CD4-positive, alpha-beta T cell treated with Interleukin-21 for 1 hour (primary cell): ENCODE measurements at places on chromosomes 1 and 21.

GRCh38 chr1:111967886-111968285, 21.6 kb downstream of the KCND3 start:
- DNase-seq: no peak

GRCh38 chr1:72241397-72241796, 40.9 kb downstream of the NEGR1 start:
- no peak for DNase-seq

- DNase-seq: peak; percentile 32
Observed at GRCh38 chr1:32208891-32209328, at the start of gene DCDC2B. Gene DCDC2B (plus strand): TSS chr1:32209089. CDS start chr1:32209094, 5 bp downstream.

DNA sequence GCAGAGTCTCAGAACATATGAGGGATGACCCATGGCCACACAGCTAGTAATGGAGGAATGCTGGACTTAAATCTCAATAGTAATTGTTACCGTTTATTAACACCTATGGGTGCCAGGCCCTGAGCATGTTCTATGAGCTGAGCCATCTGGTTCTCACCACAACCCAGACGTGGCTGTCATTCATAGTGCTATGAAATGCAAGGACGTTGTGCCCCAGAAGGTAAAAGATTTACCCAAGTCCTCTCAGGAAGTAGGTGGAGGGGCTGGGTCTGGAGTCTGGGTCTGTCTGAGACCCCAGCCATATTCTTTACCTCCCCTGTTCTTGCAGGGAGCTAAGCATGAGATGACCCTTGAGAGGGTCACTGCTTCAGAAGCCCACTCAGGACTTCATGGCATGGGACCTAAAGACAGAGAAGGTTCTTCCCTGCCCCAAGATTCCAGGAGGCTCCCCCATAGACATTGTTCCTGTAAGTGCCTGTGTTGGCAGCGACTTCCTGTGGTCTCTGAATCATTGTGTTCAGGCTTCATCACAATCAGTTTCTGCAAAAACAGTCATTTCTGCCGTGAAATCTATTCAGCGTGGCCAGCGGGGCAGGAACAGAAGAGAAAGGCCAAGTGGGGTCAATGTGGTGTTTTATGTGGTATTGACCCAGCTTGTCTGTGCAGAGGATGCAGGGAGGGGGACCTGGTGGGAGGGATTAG, 475.4 kb downstream of the PTPRU start:
- DNase-seq: no peak

GRCh38 chr1:225735252-225736149, 42.1 kb upstream of the SRP9 start:
- no peak for DNase-seq

DNA sequence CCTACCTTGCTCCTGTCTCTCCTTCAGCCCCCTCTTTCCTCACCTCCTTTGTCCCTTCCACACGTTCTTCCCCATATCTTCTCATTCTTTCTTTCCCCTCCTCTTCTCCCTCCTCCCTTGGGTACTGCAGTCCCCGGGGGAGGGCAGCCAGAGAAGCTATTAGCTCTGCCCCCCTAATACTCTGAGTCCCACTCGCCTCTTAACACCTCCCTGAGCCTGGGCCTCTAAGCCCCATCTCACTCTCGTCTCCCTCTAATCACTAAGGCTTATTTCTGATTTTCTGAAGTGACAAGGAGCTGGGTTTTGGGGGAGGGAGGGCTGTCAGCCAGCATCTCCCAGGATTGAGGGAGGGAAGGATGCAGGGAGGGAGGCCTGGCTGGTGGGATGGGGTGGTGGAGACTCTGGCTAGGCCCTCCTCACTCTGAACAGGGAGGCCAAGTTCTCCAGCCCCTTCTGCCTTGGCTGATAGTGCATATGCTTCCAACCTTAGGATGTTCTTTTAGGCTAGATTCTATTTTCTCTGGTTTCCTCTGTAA, 25.6 kb upstream of the DMBX1 start:
- no peak for DNase-seq

DNA sequence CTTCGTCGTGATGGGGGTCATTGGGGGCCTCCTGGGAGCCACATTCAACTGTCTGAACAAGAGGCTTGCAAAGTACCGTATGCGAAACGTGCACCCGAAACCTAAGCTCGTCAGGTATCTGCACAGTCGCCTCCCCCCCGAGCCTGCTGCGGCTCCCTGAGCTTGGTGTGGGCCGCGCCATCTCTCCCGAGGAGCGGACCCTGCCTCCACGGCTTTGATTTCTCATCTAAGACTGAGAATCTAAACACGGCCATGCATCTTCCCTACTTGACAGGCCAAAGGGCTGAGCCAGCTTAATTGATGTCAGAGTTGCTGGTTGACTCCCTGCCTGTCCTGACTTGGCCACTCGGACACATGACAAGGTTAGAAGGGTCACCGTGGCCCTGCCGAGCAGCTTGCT, 19.1 kb downstream of the NPPA start:
- DNase-seq: no peak

DNA sequence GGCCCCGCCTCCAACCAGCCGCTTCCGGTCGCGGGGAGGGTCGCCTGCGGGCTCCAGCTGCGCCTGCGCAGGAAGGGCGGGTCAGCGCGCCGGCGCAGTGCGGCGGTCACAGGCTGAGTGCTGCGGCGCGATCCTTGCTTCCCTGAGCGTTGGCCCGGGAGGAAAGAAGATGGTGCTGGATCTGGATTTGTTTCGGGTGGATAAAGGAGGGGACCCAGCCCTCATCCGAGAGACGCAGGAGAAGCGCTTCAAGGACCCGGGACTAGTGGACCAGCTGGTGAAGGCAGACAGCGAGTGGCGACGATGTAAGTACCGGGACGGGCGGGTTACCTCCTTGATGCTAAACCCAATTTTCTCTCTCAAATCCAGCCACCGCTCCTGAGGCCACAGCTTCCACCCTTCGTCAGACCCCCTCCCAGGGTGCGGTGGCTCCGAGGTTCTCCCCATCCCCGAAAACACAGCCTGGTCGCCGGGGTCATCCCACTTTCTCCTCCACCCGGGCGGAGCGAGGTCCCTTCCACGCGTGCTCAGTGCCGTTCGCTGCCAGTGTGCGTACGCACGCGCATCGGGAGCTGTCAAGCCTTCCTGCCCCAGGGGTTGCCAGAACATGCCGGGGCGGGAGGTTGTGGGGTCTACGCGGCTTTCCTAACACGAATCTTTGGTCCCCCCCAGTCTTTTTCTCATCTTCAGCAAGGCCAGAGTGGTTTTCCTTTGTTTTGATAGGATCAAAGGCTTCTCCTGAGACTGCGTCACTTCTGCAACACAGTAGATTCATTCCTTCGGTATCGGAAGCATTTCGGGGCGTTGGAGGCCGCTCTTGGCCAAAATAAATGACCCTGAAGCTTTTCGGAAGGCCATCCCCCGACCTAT, at the start of gene SARS1:
TSS of gene SARS1 (plus strand) at position 95 of the 870 bp plus-strand sequence. CDS start at position 170, 75 bp downstream.
- DNase-seq: peak; percentile 90

DNA sequence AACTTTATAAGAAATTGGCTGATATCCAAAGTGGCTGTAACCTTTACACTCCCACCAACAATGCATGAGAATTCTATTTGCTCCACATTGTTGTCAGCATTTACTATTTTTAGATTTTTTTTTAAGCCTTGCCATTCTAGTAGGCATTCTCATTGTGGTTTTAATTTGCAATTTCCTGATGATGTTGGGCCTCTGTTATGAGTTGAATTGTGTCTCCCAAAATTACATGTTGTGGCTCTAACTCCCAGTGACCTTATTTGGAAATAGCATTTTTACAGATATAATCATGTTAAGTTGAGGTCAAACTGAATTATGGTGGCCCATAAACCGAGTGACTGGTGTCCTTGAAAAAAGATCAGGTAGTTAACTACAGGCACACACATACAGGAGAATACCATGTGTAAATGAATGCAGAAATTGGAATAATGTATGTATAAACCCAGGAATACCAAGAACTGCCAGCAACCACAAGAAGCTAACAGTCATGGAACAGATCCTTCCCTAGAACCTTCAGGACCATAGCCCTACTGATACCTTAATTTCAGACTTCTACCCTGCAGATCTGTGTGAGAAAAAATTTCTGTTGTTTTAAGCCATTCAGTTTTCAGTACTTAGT, 348.8 kb upstream of the DAB1 start:
- no peak for DNase-seq
